ENCODE measurements at places on chromosomes 11 and 22.

- no peak for DNase-seq
These were observed 17.8 kb upstream of the CCDC179 start for GRCh38 chr11:22878039-22878438.

GRCh38 chr11:128555606-128556005, 31.8 kb downstream of the ETS1 start:
- DNase-seq, result peak; percentile 29

DNA sequence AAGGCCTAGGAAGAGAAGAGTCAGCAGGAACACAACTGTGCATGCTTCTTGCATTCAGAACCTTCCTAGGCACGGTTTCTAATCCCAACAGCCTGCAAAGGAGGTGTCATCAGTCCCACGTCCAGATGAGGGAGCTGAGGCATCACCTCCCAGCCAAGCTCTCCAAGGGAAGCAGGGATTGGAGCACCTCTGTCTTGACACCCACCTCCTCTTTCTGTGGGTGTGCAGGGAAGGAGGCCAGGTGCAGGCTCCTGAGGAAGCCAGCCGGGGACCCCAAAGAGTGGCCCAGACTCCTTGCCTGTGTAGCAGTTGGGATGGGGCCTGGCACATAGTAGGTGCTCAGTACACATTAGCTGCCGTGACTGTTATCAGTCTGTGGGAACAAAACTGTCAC, 2.0 kb downstream of the PNPLA5 start:
- peak; percentile 60 for DNase-seq

GRCh38 chr11:76543006-76543703, 98.3 kb downstream of the EMSY start:
- no peak for DNase-seq

GRCh38 chr22:21032868-21033688, 717 bp upstream of the SLC7A4 start:
- DNase-seq, result no peak

DNA sequence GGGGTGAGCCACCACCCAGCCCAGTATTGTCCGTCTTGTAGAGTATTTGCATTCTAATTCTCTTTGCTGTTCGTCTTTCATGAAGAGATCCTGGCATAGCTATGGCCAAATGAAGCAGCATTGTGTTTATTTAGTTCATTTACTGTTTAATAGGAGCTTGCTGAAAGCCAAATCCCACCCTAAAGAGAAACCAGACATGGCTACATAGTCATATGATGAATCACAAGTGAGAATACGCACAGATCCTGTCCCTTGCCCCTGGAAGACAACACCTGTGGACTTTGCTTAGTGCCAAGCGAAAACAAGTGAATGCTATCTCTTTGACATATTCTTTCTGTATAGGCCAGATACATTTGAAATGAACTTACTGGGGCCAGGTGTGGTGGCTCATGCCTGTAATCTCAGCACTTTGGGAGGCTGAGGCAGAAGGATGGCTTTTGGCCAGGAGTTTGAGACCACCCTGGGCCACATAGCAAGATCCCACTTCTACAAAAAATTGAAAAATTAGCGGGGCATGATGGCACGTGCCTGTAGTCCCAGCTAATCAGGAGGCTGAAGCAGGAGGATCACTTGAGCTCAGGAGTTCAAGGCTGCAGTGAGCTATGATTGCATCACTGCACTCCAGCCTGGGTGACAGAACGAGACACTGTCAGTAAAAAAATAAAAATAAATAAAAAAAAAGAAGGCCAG, 5.1 kb upstream of the ARFGAP3 start:
- DNase-seq, result no peak

- DNase-seq, result peak; percentile 26
These were observed 105.0 kb downstream of the FAT3 start for GRCh38 chr11:92329646-92330045.

- DNase-seq, result peak; percentile 68
These were observed 574.7 kb downstream of the TBC1D22A start for GRCh38 chr22:47337161-47337621.

DNA sequence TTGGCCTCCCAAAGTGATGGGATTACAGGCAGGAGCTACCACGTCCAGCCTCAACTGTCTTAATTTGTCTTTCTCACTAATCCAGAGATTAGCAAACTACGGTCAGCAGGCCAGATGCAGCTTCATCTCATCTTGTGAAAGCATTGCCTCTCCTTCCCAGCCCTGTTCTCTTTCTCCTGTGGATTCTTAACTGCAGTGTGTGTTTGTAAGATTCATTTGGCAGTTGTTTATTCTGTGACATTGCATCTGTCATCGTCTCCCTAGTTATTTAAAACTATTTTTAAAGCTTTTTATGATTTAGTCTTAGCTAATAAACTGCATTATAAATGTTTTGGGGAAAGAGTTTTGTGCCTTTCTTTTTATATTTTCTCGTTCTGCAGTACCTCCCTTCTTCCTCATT, 29.2 kb downstream of the RNF169 start:
- no peak for DNase-seq

DNA sequence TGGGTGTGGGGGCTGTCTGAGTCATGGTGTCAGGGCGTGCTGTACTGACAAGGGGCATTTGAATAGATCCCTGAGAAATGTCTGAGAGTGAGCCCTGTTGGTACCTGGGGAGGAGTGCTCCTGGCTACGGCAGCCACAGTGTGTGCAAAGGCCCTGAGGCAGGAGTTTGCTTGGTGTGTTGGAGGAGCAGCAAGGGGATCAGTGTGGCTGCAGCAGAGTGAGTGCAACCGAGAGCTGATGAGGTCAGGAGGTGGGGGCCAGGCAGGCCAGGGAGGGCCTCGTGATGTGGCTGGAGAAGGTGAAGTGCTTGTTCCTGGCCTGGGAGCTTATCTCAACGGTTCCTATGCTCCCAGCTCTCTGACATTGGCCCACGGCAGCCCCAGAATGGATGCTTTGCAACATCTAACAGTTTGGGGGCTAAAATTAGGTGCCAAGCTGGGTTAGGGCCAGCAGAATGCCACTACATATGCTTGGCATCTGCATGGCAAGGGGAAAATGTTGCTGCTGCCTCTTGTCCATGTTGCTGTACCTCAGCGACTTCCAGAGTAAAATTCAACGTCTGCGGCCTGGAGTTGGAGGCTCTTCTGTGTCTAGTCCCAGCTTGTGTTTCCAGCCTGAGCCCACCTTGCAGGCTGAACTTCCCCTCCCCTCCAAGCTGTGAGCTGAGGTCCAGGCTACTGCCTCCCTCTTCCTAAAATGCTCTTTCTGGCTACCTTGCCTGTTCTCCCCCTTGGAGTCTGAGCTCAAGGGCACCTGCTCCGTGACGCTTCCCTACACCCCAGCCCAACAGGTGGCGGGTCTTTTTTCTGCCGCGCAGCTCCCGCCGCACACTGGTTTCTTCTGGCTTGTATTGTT, 48.2 kb upstream of the MYEOV start:
- no peak for DNase-seq

DNA sequence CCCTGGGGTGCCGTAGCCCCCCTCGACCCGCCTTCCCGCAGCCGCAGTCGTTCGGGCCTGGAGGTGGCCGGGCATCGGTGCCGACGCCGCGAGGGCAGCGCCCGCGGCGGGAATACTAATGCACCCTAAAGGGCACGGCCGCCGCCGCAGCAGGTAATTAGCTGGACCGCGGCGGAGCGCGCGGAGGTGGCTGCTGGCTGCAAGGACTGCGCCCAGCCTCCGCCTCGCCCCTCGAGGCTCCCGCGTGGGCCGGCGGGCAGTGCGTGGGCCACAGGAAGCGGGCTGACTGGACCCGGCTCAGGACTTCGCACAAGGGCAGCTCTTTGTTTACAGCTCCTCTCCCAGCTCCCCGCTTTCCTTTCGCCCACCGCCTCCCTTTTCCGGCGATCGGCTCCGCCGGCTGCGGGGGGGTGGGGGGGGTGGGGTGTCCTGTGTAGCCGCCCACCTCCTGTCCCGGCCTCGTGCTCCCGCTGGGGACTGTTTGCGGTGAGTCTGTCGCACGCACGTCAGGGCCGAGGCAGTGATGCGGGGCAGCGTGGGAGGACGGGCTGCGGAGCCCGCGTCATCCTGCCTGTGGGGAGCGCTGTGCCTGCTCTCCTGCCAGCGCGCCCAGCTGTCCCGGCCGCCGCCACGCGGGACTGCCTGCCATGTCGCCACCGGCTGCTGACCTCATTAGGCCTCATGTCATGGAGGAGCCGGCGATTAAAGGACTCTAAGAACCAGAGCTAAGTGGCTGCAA, 53.2 kb downstream of the GRIK4 start:
- DNase-seq, result peak; percentile 87

- no peak for DNase-seq
These were observed 1.0 kb upstream of the EPS8L2 start for GRCh38 chr11:704781-705645.

GRCh38 chr11:102967497-102967896, 12.0 kb upstream of the MMP13 start:
- DNase-seq, result no peak

GRCh38 chr22:22666307-22667091, 22.1 kb downstream of the GGTLC2 start:
- no peak for DNase-seq

- DNase-seq, result no peak
These were observed 46.6 kb downstream of the SGSM3 start for GRCh38 chr22:40417041-40417440.

GRCh38 chr11:48036011-48036410, 55.7 kb downstream of the PTPRJ start:
- no peak for DNase-seq

- no peak for DNase-seq
These were observed 10.4 kb upstream of the ANO1 start for GRCh38 chr11:70067591-70068341.
